ENCODE measurements at places on chromosomes 3 and 15.

- DNase-seq = peak; percentile 50
Observed at GRCh38 chr3:28924744-28925360, 356.0 kb upstream of the RBMS3 start.

DNA sequence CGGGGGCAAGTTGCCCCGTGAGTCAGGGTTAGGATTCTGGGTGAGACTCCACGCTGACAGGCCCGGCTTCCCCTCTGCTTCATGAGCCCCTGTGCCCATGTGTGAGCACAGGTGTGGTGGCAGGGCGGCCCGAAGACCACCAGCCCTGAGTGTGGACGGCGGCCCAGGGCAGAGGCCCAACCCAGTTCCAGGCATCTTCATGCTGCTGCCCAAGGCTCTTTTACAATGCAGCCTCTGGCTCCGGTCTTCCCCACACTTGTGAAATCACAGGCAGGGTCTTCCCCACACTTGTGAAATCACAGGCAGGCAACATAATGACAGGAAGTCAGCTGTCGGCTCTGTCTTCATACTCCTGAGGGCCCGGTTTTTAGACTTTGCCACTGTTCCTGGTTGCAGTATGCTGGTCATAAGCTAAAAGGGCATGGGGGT is 78.8 kb downstream of the AAGAB start:
- no peak for DNase-seq

GRCh38 chr3:126087552-126088175 is 3.7 kb upstream of the SLC41A3 start:
- no peak for DNase-seq

DNA sequence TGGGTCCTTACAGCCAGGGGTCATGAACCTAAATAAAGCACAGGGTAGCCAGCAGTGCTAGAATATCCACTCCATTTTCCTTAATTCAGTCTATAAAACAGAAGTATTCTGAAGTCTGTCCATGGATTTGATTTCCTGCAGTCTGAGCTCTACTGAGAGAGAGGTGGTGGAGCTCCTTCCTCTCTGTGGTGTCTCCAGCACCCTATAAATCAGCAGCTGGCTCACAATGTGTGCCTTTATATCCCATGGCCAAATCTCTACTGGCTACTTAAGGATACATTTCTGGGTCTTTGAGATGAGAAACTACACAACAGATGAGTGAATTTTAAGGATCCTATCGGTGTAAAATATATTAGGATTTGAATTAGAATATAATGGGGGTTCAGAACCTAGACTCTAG is 339.9 kb upstream of the RBMS3 start:
- DNase-seq = no peak

DNA sequence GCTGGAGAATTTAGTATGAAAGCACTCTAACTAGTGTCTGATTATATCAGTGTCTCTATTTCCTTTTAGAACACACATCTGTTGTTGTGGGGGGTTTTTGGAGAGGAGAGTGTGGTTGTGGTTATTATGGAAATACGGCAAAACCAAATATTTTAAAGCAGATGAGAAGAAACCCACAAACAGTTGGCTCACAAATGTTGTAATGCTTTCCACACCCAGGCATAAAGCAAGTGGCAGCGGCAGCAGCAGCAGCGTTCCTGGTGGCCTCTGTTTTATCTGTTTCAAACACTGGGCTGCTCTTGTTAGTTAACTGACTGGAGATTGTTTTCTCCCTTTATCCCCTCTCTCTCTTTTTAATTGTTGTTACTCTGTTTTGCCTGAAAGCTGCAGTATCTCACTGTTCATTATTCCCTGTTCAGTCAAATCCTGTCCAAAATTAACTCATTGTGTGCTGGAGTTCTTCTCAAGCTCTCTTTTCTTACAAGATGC is 1045.5 kb upstream of the NR2F2 start:
- DNase-seq = no peak

DNA sequence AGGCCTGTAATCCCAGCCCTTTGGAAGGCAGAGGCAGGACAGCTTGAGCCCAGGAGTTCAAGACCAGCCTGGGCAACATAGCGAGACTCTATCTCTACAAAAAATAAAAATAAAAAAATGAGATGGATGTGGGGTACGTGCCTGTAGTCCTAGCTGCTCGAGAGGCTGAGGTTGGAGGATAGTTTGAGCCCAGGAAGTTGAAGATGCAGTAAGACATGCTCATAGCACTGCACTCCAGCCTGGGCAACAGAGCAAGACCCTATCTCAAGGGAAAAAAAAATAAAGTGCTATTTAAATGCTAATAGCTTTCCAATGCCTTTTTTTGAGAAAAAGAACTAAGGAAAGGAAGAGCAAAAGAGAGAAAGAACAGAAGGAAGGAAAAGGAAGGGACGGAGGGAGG is 94.5 kb downstream of the MAGI1 start:
- no peak for DNase-seq

- DNase-seq = no peak
Observed at GRCh38 chr3:152206243-152206760, 62.4 kb upstream of the MBNL1 start.

DNA sequence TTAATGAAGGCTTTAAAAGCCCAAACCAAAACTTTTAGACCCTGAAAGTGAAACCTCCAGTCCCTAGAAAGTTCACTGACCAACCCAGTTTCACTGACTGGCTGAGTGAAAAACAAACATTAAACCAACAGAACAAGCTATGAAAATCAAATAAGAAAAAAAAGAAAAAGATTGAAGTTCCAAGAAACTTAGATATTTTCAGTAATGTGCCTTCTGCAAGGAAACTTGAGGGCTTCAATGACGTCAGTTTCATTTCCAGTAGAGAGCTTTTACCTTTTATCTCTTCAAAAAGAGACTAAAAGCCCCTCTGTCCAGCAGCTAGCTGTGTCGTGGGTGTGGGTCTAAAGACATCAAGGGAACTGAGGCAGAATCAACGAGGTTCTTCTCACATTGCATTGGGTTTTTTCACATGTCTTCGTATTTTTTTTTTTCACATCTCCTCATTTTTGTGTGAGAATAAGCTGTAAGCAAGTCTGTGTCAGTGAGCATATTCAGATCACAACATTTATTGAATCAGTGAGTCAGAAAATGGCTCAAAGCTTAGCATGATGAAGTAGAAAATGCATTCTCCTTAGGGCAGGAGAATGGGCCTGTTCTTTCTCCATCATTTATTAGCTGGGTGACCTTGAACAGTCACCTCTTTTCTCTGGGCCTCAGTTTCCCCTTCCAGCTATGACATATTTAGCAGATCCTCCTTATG is 54.8 kb upstream of the BCL6 start:
- no peak for DNase-seq

GRCh38 chr3:29515451-29515850 is 234.6 kb downstream of the RBMS3 start:
- no peak for DNase-seq

DNA sequence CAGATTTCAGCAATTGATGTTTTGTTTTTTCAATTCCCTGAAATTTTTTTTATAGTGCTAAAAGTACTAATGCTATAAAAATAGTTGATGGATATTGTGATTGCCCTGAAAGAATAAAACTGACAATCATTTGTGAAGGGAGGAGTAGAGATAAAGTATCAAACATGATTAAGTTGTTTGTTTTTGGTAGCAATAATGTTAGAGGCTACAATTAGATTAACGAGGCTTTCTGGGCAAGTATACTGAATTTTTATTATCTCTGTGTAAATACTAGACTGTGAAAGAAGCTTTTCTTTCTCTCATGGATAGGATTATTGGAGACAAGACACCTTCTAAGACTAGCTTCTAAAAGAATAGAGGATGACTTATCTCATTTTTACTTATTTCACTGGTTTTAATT is 15.6 kb downstream of the NR1D2 start:
- no peak for DNase-seq

- DNase-seq = peak; percentile 94
Observed at GRCh38 chr15:98727115-98728040, 79.0 kb downstream of the IGF1R start.

GRCh38 chr3:169546368-169546767 is 117.1 kb downstream of the MECOM start:
- no peak for DNase-seq

DNA sequence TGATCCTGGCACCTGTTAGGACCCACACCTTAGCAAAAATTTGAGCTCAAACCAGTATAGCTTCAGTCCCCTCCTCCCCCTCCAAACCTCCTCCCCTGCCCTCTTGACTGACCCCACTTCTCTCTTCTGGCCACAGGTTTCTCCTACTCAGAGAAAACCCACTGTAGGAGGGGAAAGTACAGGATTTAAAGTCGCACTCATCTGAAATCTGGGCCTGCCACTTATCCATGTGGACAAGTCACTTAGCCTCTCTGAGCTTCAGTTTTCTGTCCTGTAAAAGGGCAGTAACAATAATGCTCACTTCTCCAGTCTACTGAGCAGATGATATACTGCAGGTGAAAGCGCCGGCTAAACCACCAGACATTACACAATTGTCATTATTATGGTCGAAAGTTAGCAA is 142.7 kb downstream of the MEGF11 start:
- DNase-seq = no peak

DNA sequence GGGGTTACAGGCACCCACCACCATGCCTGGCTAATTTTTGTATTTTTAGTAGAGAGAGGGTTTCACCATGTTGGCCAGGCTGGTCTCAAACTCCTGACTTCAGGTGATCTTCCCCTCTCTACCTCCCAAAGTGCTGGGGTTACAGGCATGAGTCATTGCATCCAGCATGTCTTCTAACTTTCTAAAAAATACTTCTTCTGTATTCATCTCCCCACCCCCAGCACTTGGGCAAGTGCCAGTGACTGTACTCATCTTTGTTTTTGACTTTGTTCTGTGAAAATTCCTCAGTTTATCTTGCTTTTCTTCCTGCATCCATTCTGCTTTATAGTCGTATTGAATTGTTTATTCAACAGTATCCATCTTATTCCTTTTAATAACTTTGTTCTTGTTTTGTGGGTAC is 47.6 kb downstream of the ARIH1 start:
- DNase-seq = no peak

GRCh38 chr3:73419942-73420341 is 204.8 kb downstream of the PDZRN3 start:
- DNase-seq = no peak

DNA sequence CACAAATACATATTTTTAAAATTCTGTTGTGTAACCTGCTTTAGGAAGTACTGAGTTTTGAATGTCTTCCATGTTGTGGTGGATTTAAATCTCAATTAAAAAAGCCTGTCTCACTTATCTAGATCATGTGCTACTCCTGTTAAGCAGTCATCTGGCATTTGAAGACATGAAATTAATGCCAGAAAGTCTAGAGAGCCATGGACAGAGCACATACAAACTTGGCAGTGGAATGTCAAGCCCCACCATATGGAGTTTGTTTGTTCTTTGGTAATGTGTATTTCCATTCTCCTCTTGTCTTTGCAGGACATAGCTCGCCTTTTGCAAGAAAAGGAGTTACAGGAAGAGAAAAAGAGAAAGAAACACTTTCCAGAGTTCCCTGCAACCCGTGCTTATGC is 39.3 kb upstream of the UTS2B start:
- no peak for DNase-seq

DNA sequence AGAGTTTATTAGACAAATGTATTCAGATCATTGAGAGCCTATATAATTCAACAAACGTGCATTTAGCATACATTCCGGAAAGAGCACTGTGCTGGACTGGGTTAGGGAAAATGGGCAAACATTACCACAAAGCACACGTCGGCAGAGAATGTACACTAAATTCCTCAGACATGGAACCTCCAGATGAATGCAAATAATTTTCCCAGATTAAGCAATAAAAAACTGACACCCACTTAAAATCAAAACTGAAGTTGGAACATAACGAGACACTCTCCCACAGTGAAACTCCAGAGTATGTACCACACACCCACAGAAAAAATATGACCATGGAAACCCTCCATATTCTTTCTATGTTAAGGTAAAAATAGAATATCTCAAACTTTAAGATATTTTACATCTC is 4.8 kb downstream of the SECISBP2L start:
- no peak for DNase-seq

DNA sequence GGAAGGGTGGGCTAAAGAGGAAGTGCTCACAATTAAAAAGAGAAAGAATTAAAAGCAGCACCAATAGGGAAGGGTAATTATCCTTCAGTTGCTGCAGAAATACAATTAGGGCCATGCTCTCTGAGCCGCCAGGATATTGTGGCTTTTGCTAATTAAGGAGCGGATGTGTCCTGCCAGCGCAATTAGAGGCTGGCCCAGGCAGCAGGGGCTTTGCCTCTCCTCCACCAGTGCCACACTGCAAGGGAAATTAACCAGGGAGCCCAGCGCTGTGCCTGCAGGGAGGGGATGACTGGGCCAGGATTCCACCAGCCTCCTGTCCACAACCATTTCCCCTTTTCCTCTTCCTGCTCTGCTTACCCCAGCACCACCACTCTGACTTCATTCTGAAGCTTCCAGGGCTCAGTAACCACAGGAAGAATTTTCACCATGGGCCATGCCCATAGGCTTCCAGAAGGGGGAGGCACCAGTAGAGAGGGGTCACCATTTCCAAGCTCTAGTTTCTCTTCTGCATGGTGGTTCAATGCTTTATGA is 10.4 kb upstream of the AEN start:
- no peak for DNase-seq

GRCh38 chr15:62509395-62509958 is 344.4 kb upstream of the C2CD4B start:
- no peak for DNase-seq

DNA sequence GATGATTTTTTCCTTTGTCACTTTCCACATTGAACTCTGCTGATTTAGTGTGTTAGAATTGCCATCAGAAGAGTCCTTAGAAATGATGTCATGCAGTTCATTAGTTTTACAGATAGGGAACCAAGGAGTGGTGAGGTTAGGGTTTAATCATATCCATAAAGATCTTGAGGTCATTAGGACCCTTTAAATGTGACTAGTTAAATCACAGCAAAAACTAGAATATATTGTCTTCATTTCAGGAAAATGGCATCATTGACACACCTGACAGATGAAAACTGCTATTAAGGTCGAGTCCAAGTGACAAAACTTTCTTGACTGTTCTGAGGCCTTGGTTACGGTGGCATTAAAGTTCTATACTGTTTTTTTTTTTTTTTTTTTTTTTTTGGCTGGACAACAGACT is 50.5 kb downstream of the MBNL1 start:
- DNase-seq = no peak

GRCh38 chr3:79515072-79515471 is 252.7 kb downstream of the ROBO1 start:
- no peak for DNase-seq

DNA sequence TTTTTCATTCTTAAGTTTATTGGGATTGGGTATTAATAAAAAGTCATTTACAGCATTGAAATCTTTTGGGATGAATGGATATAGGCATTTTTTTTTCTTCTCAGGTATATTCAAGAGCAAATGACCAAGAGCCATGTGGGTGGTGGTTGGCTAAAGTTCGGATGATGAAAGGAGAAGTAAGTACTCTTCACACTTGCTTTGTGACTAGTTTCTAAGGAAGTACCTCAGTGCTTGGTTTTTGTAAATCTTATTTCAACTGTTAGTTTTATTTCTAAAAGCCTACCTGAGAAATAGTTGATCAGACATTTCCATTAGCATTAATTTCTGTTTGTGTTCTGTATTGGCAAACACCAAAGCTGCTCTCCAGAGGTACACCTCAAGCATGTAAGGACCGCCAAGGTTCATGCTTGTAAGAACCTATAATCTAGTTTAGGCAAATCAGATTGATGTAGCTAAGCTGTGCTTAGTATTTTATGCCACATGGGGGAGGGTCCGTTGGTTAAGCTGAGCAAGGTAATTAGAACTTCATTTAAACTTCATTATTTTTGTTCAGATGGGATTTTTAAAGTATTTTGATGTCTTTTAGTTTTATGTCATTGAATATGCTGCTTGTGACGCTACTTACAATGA is 35.4 kb downstream of the FXR1 start:
- no peak for DNase-seq

All from HS-27A (cell line).